ENCODE measurements at places on chromosomes 6 and 20.

DNA sequence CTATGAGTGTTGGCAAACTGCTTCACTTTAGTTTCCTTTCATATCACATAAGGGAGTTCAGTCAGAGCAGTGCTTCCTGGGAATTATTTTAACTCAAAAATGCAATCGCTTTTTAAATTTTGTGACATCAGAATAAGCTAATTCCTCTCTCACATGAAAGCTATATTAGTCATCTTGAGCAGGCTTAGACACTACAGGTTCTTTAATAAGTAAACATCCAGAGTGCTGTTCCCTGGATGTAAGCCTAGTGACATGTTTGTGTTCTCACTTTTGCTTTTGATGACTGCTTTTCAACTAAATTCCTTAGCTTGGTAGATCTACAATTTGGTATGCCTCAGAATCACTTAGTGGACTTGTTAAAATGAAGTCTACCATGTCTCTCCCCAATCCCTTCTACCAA is 252.7 kb upstream of the POU3F2 start:
- no peak for DNase-seq

DNA sequence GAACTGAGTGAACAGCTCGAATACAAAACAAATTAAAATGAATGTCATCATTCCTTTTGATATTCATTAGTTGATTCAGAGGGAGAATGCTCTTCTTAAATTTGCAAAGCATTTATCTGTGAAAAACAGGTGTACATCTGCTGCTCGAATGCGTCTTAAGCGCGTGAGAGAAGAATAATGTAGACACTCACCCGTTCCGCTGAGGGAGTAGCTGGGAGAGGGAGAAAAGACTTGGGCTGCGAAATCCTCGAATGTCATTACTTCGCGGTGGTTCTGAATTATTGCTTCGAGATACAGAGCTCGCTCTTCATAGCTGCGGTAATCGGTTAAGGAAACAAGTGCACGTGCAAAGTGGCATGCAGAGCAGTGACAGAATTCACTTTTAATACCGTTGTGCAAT is 43.9 kb downstream of the INSM1 start:
- no peak for DNase-seq

GRCh38 chr6:11273406-11274065 is 41.1 kb upstream of the NEDD9 start:
- DNase-seq = no peak

GRCh38 chr6:158160932-158161539 is 7.0 kb downstream of the SERAC1 start:
- no peak for DNase-seq

- no peak for DNase-seq
Observed at GRCh38 chr6:1617466-1618310, 8.0 kb downstream of the FOXC1 start.

- no peak for DNase-seq
Observed at GRCh38 chr6:298233-299103, 6.2 kb downstream of the DUSP22 start.

GRCh38 chr6:3162565-3163247 is 5.4 kb upstream of the TUBB2A start:
- DNase-seq = no peak

DNA sequence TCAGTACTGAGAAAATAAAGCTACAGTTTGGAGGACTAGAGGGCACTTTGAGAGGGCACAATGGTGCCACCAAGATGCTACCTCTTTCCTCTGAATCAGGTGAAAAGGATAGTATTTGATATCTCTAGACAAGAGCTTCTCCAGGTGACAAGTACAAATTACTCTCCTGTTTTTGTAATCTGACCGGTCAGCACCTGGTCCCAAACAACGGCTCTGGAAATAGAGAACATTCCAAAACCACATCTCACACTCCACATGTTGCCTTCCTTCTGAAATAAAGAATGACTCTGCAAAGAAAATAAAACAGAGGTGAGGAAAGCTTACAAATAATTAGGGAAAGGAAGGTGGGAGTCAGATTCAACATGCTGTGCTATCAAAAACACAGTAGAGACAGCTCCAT is 51.3 kb upstream of the CITED2 start:
- DNase-seq = no peak

- no peak for DNase-seq
Observed at GRCh38 chr6:154894902-154895301, 100.2 kb upstream of the TIAM2 start.
